ENCODE measurements at places on chromosomes 6 and 20. TPM values are rescaled to one million over a fixed set of nuclear protein-coding genes. Genes with fewer than 3 reads are reported as not detected.

POPDC3 gene
- total RNA-seq: 59.6 TPM

TSPO2 gene
- not detected for total RNA-seq

- peak; percentile 68 for DNase-seq
Measured at GRCh38 chr20:44615169-44615791, 32.9 kb downstream of the PKIG start.

GRCh38 chr6:152636609-152637295, 410 bp downstream of the SYNE1 start:
- no peak for DNase-seq

GRCh38 chr6:117174835-117175360, 90.5 kb upstream of the VGLL2 start:
- DNase-seq: no peak

- DNase-seq: peak; percentile 82
Measured at GRCh38 chr6:116100419-116101301, at the start of gene NT5DC1. TSS of gene NT5DC1 (plus strand) at chr6:116100853. CDS start at chr6:116100931, 78 bp downstream.

DNA sequence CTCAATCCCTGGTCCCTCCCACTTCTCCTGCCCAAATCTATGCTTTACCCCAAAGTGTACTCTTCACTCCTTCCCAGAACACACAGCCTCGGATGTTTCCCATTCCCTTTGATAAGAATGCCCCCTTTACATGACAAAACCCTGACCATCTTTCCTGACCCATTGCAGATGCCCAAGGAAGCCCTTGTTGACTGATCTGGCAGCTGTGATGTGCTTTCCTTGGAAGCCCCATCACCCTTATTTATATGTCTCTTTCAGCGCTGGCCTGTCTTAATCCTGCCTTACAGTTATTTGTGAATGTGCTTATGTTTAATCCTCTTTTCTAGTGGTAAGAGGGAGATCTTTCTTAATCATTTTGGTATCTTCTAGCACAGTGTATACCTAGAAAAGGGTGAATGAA, 523.1 kb downstream of the CD83 start:
- no peak for DNase-seq

DNA sequence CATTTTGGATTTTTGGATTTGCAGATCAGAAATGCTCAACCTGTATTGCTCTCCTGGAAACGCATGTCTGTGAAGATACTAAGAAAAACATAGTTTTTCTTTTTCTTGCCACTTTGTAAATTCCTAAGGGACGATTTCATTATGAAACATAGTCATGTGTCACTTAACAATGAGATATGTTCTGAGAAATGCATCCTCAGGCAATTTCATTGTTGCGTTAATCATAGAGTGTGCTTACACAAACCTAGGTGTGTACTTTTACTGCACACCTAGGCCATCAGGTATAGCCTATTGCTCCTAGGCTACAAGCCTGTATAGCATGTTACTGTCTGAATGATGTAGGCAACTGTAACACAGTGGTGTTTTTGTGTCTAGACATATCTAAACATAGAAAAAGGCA, 13.4 kb upstream of the THEMIS start:
- DNase-seq: no peak

DNA sequence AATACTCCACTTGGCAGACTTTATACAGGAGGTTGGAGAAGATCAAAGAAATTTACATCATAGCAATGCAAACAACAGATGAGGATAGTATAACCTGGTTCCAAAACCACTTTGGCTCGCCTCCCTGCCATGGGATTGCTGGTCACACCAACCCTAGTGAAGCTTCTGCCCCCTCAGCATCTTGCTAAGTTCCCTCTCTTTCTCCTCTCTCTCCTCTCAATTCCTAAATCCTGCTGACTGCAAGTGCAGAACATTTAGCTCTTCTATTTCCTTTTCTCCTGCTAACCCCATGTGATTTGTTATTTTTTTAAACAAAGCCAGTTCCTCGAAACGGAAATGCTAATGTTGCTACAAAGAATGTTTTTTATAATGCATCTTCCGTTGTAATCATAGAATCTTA, 50.3 kb upstream of the LY86 start:
- DNase-seq: no peak

DNA sequence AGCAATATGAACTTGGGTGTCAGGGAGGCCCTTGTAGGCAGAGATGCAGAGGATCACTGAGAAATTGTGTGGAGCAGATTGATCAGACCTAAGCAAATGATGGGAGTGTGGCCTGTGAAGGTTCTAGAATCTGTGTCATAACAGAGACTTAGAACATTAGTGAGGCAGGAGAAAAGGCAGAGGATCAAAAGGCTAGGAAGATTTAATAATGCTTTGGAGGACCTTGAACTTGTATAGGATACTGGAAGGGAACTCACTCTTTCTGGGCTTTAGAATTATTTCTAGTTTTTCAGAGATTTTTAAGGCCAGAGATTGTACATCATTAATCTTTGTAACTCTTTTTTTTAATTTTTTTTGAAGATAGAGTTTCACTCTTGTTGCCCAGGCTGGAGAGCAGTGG, at the start of gene TSBP1:
Gene TSBP1, minus strand, starts transcription at position 101 of the 400 bp plus-strand sequence. CDS start 197 bp downstream, outside the sequence.
- no peak for DNase-seq

GRCh38 chr6:4756247-4756646, 20.0 kb upstream of the CDYL start:
- DNase-seq: no peak

DNA sequence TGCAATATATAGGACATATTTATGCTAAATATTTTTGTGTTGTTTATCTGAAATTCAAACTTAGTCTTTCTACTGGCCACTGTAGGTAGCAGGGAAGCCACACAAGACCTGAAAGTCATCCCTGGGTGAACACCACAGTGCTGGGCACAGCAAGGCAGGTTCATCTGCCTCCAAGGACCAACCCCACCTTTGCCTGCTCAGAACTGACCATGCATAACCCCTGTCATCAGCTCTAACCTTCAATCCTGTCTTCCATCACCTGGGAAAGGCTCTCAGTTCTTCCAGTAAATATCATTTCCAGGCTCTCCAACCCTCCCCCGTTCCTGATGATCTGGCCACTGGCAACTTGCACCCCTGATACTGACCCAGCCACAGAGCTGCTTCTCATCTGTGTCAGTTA, 32.7 kb upstream of the CST7 start:
- no peak for DNase-seq

DNA sequence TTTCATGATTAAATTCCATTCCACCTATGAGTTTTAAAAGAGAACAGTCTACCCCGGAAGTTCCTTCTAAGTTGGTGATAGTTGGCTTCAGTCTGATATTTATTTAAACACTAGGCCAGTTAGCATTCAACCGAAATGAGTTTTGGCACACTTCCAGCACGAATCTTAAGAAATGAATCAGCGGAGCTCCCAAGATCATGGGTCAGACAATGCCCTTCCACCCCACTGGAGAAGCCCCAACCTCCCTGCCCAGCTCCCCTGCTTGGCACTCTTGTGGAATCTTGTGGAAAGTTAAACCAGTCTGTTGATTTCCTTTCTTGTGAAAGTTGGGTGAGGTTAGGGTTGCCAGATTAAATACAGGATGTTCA, 64.3 kb downstream of the MKKS start:
- no peak for DNase-seq

- DNase-seq: no peak
Measured at GRCh38 chr6:154621686-154622085, 111.2 kb upstream of the CNKSR3 start.

DNA sequence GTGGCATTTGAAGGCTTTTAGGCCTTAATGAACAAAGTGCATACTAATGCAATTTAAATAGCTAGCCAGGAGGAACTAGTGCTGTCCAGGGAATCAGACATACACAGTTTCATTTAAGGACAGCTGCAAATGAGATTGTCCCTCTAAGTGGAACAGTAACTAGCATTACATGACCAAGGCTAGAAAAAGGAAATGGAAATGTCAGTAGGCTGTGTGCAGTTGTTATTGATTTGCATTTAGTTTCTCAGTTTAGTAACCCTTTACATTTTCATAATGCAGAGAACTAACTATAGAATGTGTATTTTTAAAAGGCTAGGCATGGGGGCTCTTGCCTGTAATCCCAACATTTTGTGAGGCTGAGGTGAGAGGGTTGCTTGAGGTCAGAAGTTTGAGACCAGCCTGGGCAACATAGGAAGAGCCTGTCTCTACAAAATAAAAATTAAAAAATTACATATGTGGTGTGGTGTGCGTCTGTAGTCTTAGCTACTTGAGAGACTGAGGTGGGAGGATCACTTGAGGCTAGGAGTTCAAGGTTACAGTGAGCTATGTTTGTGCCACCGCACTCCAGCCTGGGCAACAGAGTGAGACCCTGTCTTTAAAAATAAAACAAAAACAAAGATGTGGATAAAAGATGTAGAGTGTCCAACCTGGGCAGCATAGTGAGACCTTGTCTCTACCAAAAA, 468.0 kb downstream of the UTRN start:
- DNase-seq: no peak

MEP1A gene
- not detected for total RNA-seq

DNA sequence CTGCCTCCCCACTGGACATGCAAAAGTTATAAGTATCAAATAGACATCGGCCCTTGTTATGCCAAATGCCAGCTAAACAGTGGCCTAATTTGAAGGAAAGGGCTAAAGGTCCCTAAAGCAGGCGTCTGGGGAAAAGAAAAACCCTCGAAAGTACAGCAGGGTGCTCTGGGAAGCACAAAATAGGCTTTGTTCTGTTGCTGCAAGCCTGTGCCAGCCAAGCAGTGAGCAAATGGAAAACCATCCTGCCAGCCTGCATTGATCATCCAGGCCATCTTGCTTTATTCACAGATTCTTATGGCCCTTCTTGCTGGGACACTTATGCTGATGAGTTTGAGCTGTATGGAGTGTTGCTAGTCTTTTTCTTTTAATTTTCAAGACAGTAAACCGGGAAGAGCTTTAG, 62.2 kb upstream of the PLEKHG1 start:
- DNase-seq: no peak

GRCh38 chr6:109182578-109182977, 87.3 kb downstream of the CEP57L1 start:
- peak; percentile 37 for DNase-seq

ZFP57 gene
- total RNA-seq: 0.08 TPM

- DNase-seq: no peak
Measured at GRCh38 chr6:154951345-154952200, 43.5 kb upstream of the TIAM2 start.

LAMA4 gene
- total RNA-seq: 28.5 TPM

- DNase-seq: no peak
Measured at GRCh38 chr20:52118016-52118623, 73.5 kb downstream of the ZFP64 start.

CCDC170 gene
- not detected for total RNA-seq

- no peak for DNase-seq
Measured at GRCh38 chr20:19764207-19764606, 6.1 kb downstream of the RIN2 start.

TMX4 gene
- total RNA-seq: 119 TPM

DNA sequence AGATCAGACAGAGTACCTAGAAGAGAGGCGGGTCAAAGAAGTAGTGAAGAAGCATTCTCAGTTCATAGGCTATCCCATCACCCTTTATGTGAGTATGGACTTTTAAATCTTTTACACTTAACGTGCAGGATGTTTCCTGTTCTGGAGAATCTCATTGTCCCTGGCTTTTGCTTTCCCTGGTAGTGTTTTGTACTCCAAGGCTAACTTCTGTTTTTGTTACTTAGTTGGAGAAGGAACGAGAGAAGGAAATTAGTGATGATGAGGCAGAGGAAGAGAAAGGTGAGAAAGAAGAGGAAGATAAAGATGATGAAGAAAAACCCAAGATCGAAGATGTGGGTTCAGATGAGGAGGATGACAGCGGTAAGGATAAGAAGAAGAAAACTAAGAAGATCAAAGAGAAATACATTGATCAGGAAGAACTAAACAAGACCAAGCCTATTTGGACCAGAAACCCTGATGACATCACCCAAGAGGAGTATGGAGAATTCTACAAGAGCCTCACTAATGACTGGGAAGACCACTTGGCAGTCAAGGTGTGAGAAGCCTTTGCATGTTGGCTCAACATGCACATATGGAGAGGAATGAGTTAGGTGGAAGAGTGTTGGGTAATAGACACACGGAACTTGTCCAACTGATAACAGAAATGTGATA, 3.3 kb downstream of the HSP90AB1 start:
- no peak for DNase-seq

DNA sequence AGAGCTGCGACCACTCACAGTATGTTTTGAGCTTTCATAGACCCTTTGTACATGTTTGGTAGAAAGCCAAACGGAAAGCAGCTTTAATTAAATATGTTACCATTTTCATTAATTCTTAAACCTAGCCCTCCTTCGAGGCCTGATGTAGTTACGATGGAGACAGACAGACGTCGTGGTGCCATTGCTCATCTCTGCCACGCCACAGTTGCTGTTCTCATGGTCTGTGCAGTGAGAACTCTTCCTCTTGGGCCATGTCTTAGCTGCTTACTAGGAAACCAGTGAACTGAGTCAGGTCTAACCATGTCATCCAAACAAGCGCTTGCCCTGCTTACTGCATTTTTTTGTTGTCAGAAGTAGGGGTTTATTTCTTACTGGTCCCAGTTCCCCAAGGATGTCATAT, 62.8 kb downstream of the SNX9 start:
- no peak for DNase-seq

- DNase-seq: no peak
Measured at GRCh38 chr6:121865811-121866210, 430.4 kb downstream of the GJA1 start.

- no peak for DNase-seq
Measured at GRCh38 chr20:62821726-62822210, 4.9 kb downstream of the COL9A3 start.

SRSF12 gene
- 8.3 TPM for total RNA-seq

TPD52L1 gene
- not detected for total RNA-seq

Measured in SJCRH30 (cell line).